Fibroblast of skin of abdomen (primary cell): ENCODE measurements at places on chromosomes 1 and 21.

- DNase-seq = peak; percentile 2
Measured at GRCh38 chr1:215321802-215322201, 239.3 kb downstream of the KCNK2 start.

- DNase-seq = no peak
Measured at GRCh38 chr1:177902266-177902665, 67.6 kb downstream of the SEC16B start.

GRCh38 chr1:5611851-5612250 lies 380.4 kb downstream of the NPHP4 start:
- no peak for DNase-seq

DNA sequence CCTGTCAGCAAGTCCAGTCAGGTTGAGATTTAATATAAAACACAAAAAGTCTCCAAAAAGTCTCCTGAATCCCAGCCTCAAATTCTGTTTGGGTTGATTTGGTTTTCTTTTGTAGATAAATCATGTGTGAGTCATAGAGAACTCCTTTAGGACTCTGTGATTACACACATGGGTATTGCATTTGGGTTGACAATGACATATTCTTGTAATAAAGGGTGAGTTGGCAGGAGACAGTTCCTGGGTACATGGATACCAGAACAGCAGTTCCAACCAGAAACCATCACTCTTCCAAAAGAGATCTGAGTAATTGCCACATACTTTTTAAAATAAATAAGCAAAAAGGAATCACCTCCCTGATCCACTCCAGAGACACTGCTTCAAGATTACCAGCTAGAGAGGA lies 8.9 kb downstream of the CR2 start:
- DNase-seq = peak; percentile 41

- DNase-seq = no peak
Measured at GRCh38 chr21:18913914-18914313, 510.3 kb upstream of the TMPRSS15 start.

DNA sequence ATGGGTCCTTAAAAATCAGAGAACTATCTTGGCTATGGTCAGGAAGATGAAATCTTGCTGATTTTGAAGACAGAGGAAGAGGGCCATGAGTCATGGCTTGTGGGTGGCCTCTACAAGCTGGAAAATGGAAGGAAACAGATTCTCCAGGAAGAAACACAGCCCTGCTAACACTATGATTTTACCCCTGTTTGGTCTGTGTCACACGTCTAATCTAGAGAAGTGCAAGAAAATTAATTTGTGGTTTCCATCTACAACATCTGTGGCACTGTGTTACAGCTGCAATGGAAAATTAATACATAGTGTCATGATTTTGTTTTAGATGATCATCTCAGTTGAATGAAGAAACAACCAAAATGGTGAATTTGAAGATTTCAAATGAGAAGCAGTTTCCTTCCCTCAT lies 288.7 kb upstream of the NRIP1 start:
- DNase-seq = no peak

DNA sequence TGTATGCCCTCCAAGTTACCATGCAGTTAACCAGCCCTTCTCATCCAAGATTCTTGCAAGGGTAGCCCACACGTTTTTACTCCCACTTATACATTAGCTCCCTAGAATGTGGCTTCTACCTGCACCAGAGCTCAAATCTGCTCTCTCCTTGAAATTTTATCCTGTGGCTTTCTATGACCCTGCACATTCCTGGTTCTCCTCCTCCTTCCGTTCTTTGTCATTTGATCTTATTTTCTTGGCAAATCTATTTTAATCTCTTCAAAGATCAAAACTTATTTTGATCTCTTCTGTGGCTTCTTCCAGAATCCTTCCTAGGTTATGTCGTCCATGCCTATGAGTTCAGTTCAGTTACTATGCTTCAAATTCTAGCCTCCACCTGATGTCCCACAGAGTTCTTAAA lies 115.6 kb upstream of the GUCA2B start:
- DNase-seq = no peak

GRCh38 chr1:4132352-4133296 lies 232.6 kb upstream of the C1orf174 start:
- no peak for DNase-seq

- no peak for DNase-seq
Measured at GRCh38 chr1:76140227-76140626, 65.7 kb downstream of the ST6GALNAC3 start.

DNA sequence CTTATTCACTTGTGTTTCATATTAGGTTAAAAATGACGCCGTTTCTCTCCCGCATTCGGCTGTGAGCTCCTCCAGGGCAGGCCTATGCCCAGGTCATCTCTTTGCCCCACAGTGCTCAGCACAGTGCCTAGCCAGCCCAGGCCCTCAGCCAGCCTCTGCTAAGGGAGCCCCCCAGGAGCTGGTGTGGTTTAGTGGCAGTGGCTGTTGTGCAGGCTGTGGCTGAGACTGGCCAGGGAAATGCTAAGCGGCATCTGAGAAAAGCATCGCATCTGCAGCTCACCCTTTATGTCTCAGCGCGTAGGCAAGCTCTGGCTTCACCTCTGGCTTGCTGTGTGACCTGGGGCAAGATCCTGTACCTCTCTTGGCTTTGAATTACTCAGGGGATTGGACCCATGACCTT lies 275.1 kb downstream of the TRABD2B start:
- DNase-seq = no peak

GRCh38 chr21:44893948-44894656 lies 20.6 kb upstream of the PTTG1IP start:
- DNase-seq = no peak

DNA sequence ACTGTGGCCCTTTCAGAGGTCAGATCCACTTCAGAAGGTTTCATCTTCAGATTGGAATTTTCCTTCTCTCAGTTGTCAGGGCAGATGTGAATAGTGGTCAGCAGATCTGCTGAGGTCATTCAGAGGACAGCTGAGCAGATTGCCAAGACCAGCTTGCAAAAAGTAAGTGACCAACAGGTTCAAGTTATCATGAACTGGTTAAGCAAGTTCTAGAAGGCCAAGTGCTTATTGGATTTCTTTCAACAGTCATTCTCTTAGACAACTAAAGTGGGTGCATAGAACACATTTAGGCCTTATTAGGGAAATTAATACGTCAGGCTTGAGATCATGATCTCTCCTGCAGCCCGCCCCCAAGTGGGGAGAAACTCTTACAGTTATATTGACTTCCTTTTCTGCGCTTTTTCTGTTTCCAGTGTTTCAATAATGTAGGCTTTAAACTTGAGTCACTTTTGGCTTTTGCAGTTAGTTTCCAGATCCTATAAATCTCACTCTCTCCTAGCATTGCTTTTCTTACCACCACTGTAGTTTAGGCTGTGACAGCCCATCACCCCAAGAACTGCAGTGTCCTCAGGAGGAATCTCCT lies 96.4 kb downstream of the C1orf21 start:
- DNase-seq = peak; percentile 15

- no peak for DNase-seq
Measured at GRCh38 chr1:56317722-56318121, 261.6 kb downstream of the PLPP3 start.

- DNase-seq = peak; percentile 21
Measured at GRCh38 chr1:62685431-62685859, 2.7 kb downstream of the DOCK7 start.

- DNase-seq = no peak
Measured at GRCh38 chr1:43975249-43975961, 645 bp downstream of the ATP6V0B start.

- no peak for DNase-seq
Measured at GRCh38 chr21:41632748-41633475, 125.0 kb upstream of the TMPRSS2 start.
